ENCODE measurements at places on chromosomes 11 and 22.

DNA sequence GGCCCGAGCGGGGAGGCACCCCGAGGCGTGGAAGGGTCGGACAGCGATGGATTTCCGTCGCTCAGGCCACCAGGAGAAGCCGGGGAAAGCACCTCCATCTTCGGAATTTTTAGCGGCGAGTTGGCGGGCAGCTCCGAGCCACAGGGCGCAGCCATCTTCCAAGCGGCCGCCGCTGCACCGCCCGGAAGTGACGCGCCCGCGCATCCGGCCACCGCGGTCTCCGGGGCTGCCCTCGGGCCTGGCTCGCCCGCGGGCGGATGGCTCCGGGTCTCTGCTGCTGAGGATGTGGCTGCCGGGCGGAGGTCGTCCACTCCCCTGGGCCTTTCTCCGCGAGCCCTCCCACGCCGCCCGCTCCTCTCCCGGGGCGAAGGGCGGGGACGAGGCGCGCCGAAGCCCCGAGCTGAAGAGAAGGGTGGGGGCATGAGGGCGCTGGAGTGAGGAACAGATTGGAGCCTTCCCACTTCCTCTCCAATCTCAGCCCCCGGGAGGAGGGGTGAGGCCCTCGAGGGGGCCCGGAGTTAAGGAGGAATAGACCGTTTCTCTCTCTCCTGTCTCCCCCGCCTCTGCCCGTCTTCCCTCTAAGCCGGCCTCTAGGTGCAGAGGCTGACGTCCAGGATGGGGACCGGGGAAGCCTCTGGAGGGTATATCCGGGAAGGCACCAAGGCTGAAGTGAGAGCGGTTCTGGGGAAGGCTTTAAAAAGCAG, at the start of gene MSANTD2:
MSANTD2 (minus strand) TSS at position 181 of the 704 bp plus-strand sequence; CDS start at position 155, 26 bp downstream.
- DNase-seq = peak; percentile 89

GRCh38 chr11:113426686-113427085, 39.1 kb downstream of the ANKK1 start:
- DNase-seq = no peak

GRCh38 chr11:774873-775592, 2.3 kb downstream of the GATD1 start:
- DNase-seq = no peak

GRCh38 chr22:49825436-49825835, 2.2 kb downstream of the BRD1 start:
- DNase-seq = no peak

DNA sequence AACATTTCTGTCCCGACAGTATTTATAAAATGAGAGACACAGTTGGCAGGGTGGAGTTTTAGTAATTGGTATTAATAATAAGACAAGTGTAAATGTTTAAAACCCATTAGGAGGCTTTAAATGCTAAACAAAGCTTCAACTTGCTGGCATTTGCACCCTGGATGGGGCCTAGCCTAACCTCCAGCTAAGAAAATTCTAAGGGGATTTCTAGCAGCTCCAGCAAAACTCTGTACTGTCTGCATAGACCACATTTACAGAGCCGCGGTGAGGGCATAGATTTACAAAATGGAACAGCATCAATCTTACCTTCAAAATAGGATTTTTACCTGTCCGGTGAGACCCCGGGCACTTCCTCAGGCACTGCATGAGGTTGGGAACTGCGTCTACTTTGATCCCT, 113.9 kb upstream of the ANO1 start:
- DNase-seq = no peak

- no peak for DNase-seq
Measured at GRCh38 chr11:118233377-118233776, 8.6 kb upstream of the JAML start.

- no peak for DNase-seq
Measured at GRCh38 chr11:102367364-102367763, 20.4 kb downstream of the BIRC2 start.

- no peak for DNase-seq
Measured at GRCh38 chr11:59708537-59708936, 5.1 kb downstream of the OR10V1 start.

GRCh38 chr11:46299451-46299961, 22.0 kb downstream of the CREB3L1 start:
- DNase-seq = no peak

DNA sequence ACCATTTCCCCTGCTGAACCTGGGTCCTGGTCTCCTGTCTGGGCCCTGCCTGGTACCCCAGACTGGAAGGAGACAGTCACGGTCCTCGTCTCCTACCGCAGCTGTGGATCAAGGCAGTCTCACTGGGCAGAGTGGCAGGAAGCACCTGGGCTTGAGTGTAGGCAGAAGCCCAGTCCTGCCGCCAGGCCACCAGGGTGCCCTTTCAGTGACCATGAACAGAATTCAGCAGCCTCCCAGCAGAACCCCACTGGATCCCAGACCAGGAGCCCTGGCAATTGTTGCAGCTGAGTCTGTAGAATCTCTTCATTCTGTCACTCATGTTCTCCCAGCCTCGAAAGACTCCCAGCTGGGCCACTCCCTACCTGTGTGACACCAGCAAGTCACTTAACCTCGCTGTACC, 25.5 kb upstream of the CREB3L1 start:
- DNase-seq = no peak

GRCh38 chr11:128334311-128335044, 252.9 kb downstream of the ETS1 start:
- no peak for DNase-seq

GRCh38 chr22:48079505-48080290, 1317.2 kb downstream of the TBC1D22A start:
- no peak for DNase-seq

DNA sequence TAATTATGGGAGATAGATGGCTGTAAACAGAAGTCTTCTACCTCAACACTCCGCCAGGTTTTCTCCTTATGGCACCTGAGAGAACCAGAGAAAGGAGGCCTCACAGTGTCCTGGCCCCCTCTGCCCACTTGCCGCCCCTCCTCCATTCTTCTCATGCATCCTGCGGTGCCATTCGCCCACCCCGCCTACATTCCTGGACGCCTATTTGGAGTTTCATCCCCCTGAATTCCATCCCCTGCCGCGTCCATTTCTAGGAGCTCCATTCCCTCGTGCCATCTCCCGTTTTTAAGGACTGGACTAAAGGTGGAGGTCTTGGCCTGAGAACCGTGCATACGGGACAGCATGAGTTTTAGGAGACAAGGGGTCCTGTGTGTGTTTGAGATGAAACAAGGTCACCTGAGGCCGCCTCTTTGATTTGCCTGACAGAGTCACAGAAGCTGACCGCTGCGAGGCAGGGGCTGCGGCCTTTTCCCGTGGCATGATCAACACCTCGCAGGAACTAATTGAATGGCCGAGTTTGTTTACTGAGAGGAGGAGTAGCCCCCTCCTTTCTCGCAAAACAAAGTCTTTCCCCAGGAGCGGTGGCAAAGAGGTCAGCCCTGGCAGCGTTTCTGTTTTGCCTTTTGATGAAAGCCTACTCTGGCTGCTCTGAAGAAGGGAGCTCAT, 246.2 kb downstream of the ST3GAL4 start:
- no peak for DNase-seq

DNA sequence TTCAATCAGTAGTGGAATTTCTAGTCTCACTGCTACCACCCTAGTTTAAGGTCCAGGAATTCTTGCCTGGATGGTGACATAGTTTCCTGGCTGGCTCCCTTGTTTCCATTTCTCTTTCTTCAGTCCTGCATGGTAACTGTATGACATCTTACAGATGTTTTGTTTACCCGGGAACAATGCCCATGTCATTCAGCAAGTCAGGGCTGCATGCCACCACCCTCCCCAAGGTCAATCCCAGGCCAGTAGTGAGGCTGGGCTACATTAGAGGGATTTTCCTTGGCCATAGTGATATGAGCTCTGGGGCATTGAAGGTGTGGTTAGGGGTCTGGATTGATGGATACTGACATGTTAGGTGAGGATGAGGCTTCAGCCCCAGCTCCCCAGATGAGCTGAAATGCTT, 114.9 kb upstream of the E2F8 start:
- DNase-seq = no peak

GRCh38 chr22:45221201-45221600, 19.5 kb downstream of the KIAA0930 start:
- DNase-seq = no peak

DNA sequence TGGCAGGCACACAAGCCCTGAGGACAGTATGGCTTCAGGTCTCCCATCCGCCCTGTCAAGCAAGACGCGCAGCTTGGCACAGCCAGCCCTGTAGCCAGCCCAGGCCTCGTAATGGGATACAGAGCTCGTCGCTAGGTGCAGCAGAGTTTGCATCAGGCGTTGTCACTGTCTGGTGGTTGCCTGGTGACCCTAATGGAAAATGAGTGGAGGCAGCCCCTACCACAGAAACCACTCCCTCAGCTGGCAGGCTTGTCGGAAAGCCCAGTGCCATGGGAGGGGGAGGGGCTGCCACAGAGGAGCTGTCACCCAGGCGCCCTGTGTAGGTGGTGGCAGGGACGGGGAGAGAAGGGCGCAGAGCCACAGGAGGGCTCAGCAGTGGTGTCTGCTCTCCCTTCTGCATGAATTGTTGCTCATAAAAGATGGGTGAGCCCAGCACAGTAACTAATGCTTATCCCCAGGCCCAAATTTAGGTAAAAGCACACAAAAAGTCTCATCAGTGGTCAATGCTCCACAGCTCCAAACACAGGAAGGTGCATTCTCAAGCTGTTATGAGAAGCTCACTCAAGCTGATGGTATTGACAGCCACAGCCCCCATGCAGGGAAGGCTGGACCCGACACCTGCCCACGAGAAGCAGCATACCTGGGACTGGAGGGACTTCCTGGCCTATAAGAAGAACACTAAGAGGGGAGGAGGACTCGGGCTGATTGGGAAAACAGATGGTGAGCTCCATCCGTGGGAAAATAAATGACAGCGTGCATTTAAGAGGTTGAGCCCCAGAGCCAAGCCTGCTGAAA, 164.6 kb downstream of the ETS1 start:
- peak; percentile 75 for DNase-seq

- peak; percentile 54 for DNase-seq
Measured at GRCh38 chr22:49961005-49961600, 531 bp downstream of the PIM3 start.

- no peak for DNase-seq
Measured at GRCh38 chr11:35302398-35302797, 117.0 kb downstream of the SLC1A2 start.

DNA sequence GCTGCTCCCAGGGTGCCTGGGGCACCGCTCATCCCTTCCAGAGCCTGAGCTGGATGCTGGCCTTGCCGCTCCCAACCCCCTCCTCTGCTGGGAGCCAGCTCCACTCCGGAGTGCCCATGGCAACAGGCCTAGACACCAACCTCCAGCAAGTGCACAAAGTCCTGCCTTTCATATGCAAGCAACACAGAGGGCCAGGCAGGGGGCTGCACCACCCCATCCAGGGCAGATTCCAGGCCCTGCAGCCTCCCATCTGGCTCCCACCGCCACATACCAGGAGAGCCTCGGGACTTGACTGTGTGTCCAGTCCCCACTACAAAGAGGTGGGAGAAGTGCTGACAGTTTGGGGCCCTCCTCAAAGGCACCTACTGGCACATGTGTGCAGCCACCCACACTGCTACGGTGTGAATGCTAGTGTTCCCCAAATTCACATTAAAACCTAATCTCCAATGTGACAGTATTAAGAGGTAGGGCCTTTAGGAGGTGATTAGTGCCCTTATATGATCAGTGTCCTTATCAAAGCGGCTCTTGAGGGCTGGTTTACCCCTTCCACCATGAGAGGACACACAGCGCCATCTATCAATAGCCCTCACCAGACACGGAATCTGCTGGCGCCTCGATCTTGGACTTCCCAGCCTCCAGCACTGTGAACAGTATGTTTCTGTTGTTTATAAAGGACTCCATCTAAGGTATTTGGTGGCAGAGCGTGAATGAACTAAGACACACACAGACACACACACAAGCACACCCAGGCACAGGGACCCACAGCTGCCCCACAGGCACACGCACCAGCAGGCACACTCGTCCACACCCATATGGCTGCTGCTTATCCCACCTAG, 16.2 kb downstream of the ARVCF start:
- no peak for DNase-seq

DNA sequence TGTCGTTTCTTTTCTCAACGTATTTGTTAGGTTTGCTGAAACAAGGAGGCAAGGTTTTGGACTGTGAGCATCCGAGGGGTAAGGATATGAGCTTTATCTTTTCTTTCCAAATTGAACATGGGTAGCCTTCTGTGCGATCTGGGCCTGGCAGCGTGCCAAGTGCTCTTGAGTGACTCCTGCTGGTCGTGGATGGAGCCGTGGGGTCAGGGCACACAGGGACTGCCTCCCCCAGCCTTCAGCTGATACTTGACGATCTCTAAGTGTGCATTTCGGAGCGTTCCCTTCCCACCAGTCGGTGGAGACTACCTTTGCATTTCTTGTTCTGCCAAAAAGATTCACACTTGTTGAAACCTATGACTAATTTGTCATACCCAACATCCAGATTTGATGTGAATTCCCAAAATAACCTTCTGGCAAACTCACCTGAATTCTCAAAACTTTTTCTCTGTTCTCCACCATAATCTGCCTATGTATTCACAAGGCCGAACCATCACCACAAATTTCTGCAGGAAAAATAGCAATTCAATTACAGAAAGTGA, 40.1 kb upstream of the CLMP start:
- peak; percentile 57 for DNase-seq

DNA sequence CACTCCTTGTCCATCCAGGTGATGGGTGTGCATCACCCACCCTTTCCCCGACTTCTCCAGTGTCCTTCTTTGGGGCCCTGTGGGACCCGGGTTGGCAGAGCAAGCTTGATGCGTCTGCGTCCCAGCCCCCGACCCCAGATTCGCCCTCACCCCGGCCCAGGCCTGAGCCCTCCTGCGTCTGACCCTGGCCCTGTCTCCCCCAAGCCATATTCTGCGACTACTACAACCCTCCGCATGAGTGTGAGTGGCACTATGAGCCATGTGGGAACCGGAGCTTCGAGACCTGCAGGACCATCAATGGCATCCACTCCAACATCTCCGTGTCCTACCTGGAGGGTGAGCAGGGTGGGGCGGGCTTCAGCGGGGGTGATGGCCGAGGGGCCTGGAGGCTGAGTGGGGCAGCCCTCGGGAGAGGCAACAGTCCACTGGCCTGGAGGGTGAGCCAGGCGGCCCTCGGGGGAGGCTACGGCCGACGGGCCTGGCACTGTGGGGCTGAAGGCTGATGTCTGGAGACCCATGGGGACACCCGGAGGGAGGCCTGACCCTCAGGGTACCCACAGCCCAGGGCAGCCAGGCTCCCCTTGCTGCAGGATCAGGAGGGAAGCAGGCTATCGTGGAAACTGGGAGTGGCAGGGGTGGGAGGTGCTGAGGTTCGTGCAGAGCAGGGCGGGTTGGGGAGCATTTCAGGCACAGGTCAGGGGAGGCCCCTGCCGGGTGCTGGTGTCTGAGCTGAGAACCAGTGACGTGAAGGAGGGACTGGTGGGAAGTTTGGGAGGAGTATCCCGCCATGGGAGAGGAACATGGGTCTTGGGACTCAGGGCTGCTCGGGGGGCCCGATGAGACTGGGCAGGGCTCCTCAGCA, 15.3 kb downstream of the MUC2 start:
- DNase-seq = no peak

GRCh38 chr22:46936378-46936903, 174.0 kb downstream of the TBC1D22A start:
- no peak for DNase-seq

DNA sequence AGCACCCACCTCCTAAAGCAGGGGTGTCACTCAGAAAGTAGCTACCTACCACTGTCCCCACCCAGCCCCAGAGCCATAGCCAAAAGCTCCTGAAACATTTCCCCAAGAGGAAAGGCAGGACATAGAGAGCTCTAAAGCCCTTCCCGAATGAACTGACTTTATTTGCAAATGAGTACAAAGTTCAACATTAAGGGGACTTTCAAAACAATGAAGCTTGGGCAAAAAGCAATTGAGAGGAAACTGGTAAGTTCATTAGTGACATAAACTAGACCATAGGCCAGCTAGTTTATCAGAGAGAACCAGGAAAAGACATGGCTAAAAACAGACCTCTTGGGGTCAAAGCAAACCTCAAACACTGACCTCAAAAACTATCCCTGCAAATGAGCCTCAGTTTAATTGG, 72.7 kb downstream of the IGLL5 start:
- DNase-seq = no peak

- DNase-seq = peak; percentile 39
Measured at GRCh38 chr11:86041975-86042378, 26.9 kb downstream of the PICALM start.

Data from Peyer's patch (tissue), 4 donors.